ENCODE measurements at places on chromosomes 7 and 10. TPM values are rescaled to one million over a fixed set of nuclear protein-coding genes. Genes with fewer than 3 reads are reported as not detected.

DNA sequence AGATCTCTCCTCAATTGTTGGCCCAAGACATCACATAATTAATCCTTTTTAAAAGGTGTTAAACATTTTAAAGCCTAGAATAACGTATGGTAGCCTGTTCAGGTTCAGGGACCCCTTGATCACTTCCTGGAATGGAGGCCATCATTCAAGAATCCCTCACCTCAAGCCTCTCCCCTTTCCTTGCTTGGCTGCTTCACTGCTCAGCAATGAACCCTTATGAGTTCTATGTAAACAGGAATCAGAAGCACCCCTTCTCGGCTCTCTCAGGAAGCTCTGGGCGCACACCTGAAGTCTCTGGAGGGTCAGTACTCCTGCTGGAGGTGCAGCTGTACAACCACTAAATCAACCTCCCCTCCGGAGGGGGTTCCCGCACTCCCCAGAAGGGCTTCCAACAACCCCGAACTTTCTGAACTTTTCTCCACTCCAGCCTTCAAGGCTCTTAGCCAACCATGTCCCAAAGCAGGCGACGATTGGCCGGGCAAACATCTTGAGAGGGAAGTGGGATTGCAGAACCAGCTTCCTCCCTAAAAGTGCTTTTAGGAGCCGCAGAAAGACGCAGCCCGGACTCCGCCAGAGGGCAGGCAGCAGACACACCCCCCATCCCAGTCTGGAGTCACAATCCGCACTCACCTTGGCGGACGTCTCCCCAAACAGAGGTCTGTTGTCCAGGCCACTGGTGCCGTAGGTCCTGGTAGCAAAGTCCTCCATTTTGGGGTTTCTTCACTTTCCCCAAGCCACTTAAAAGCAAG is 562 bp downstream of the TMEM243 start:
- no peak for DNase-seq

DNA sequence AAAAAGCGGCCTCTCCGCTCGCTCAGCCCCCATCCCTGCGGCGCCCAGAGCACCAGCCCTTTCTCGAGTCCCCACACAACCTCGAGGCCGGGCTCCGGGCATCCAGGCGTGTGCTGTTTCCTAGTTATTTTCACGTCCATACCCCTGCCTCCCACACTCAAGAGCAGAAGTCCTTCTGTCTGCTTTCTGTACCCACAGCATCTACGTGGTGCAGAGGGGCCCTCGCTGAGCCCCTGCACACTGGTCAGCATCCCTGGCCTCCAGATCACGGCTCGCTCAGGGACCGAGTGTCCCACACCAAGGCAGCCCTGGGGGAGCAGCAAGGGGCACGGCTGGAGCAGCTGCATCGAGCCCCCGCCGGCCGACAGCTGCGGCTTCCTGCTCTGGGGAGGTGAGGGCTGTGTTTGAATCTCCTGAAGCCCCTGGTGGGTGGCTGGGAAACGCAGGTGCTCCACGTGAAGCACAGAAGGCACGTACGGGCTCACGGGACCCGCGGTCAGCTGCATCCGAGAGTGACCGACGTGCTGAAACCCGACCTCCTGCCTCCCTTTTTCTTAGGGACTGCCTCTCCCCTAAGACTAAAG is 333.1 kb downstream of the DNAJB6 start:
- DNase-seq: no peak

GRCh38 chr7:69598487-69599285 is 411 bp downstream of the AUTS2 start:
- no peak for DNase-seq

GRCh38 chr10:49359349-49360270 is 36.3 kb downstream of the DRGX start:
- no peak for DNase-seq

- no peak for DNase-seq
Observed at GRCh38 chr10:118781541-118781940, 26.8 kb upstream of the CACUL1 start.

- no peak for DNase-seq
Observed at GRCh38 chr7:101108330-101108857, 18.5 kb upstream of the SERPINE1 start.

GRCh38 chr7:127390186-127390816 is 2.2 kb downstream of the ZNF800 start:
- no peak for DNase-seq

GRCh38 chr7:138618933-138619332 is 82.2 kb downstream of the SVOPL start:
- DNase-seq: no peak

DNA sequence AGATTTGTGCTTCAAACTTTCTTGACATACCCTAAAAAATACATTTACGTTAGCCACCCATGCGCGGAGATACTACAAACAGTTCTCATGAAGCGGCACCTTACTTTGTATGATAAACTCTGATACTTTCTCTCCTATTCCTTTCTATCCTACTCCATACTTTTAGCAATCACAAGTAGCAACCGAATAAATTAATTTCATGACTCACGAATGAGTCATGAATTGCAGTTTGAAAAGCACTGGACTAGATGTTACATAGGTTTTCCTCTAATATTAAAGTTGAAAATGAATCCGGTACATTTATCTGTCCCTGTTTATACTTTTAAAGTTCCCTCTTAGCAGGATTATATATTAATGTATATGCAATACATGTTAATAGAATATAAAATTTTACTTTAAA is 67.6 kb downstream of the CUBN start:
- DNase-seq: no peak

DNA sequence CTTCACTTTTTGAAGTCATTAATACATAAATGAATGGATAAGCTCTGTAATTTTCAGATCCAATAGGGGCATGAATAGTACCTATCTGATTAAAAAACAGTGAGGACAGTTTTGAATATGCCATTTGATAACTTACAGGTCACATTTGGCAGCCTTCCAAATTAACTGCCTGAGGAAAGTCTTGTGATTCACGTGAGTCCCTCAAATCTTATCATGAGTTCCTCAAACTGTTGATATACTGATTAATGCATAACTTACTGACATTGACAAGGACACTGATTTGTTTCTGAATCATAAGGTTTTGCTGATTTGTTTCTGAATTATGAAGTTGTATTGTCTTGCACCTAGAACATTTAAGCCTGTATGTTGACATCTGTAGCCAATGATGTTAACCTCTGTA is 55.1 kb downstream of the ANKMY2 start:
- no peak for DNase-seq

DNA sequence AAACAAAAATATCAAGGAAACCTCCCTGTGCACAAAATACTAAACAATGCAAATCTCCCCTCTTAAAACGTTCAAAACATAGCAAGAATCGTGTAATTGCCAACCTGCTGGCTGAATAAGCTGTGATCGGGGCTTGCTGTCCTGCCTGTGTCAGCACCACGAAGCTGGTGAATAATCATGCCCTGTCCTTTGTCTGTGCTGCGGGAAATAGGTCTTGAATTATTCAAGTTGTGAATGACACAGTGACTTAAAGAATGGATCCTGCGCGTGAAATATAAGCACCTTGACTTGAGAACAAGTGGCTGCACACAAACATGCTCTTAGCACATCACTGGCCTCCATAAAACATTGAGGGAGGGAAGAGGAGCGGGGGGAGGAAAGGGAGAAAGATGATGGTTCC is 130.2 kb downstream of the OAT start:
- DNase-seq: no peak

GRCh38 chr7:89837515-89837914 is 316.8 kb upstream of the STEAP1 start:
- DNase-seq: no peak

GRCh38 chr10:102241032-102241443 is 274 bp downstream of the PITX3 start:
- DNase-seq: no peak

GRCh38 chr7:48424731-48425130 is 253.5 kb downstream of the ABCA13 start:
- no peak for DNase-seq

- DNase-seq: no peak
Observed at GRCh38 chr10:110387983-110388686, 83.4 kb upstream of the SMNDC1 start.

Gene ZNF248
- 5.6 TPM for total RNA-seq

Gene ANTXRL
- total RNA-seq: not detected

Gene LRRC4
- total RNA-seq: 1.3 TPM

Gene ZNF467
- total RNA-seq: 6.8 TPM

Gene ASB4
- total RNA-seq: not detected

Gene PPP1R3C
- total RNA-seq: 0.87 TPM

Gene EPDR1
- 21.3 TPM for total RNA-seq

Gene TBXAS1
- total RNA-seq: 9.0 TPM

Gene GIMAP7
- total RNA-seq: 34.5 TPM
